ENCODE measurements at places on chromosomes 6 and 20. TPM values are rescaled to one million over a fixed set of nuclear protein-coding genes. Genes with fewer than 3 reads are reported as not detected.

The SLC22A7 gene
- not detected for total RNA-seq

The XRN2 gene
- 46.4 TPM for total RNA-seq

The BPIFB2 gene
- not detected for total RNA-seq

The PSORS1C1 gene
- total RNA-seq = 9.6 TPM

The OPRL1 gene
- 1.5 TPM for total RNA-seq

The SLC16A10 gene
- 5.4 TPM for total RNA-seq

The BMP6 gene
- total RNA-seq = 3.2 TPM

The ACTR5 gene
- total RNA-seq = 18.4 TPM

The SAMD3 gene
- total RNA-seq = 7.6 TPM

The LAMA5 gene
- total RNA-seq = 150 TPM

The MEI4 gene
- not detected for total RNA-seq

The BFSP1 gene
- 0.49 TPM for total RNA-seq

The GLP1R gene
- total RNA-seq = not detected

The PRDM13 gene
- not detected for total RNA-seq

The COX4I2 gene
- total RNA-seq = 2.5 TPM
